ENCODE measurements at places on chromosomes 4 and X.

- DNase-seq: no peak
Observed at GRCh38 chrX:148976571-148977400, 476.4 kb downstream of the AFF2 start.

GRCh38 chrX:129323115-129323514 lies 200.2 kb downstream of the SMARCA1 start:
- no peak for DNase-seq

GRCh38 chr4:109730619-109731545 lies 1.0 kb upstream of the PLA2G12A start:
- DNase-seq: peak; percentile 37

DNA sequence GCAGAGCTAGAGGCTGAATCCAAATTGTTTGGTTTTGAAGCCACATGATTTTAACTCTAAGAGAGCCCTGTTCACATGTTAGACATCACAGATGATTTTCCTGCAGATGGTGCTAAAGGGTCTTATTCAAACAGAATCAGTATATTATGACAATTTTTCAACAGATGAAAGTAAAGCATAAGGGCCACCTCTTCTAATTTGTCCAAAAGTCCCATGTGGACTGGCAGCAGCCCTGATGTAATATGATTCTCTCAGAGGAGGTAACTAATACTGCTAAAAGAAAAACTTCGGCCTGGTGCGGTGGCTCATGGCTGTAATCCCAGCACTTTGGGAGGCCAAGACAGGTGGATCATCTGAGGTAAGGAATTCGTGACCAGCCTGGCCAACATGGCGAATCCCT lies 26.0 kb upstream of the SETD7 start:
- no peak for DNase-seq

DNA sequence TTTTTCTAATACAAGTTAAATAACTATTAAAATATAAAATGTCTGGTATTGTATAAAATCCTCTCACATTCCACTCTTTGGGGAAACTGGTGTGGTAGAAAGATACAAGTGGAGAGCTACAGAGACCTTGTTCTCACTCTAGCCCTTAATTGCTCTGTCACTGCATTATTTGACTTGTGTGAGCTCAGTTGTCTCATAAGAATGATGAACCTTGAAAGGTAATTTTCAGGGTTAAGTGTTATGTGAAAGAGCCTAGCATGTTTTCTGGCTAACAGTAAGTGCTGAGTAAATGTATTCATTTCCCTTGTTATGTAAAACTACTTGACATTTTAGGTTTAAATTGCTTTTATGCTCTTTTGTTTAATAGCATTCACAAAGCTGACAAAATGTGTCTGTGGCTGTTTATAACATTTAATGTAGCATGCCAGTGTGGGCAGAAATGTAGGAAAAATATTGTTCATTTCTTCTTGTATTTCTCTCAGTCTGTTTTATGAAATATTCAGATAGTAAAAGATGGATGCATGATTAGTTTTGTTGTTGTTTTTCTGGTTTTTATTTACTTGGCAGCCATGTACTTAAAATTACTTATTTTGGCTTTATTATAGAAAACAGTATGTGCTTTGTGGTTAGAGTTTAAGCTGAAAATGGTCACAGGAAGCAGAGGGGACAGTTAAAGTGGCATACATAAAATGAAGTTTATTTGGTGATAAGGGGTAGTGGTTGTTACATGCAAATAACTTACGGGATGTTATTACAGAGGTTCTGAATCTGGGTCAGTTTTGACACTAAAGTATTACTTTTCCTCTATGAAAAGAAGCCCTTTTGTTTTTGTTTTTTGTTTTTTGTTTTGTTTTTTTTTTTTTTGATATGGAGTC lies 29.2 kb downstream of the SLAIN2 start:
- DNase-seq: no peak

GRCh38 chr4:24662056-24662455 lies 77.7 kb upstream of the DHX15 start:
- no peak for DNase-seq

DNA sequence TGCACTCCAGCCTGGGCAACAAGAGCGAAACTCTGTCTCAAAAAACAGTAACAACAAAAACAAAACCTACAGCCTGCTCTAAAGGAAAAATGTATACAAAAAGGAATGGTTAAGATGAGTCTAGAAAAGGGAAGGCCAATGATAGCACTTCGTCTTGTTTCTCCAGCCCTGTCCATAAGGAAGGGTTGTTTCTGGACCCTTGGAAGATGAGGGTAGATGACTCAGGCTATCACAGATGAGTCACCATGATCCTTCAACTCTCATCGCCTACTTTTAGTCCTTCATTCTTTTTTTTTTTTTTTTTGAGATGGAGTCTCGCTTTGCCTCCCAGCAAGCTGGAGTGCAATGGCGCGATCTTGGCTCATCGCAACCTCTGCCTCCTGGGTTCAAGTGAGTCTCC lies 8.8 kb downstream of the PLA2G12A start:
- DNase-seq: no peak

DNA sequence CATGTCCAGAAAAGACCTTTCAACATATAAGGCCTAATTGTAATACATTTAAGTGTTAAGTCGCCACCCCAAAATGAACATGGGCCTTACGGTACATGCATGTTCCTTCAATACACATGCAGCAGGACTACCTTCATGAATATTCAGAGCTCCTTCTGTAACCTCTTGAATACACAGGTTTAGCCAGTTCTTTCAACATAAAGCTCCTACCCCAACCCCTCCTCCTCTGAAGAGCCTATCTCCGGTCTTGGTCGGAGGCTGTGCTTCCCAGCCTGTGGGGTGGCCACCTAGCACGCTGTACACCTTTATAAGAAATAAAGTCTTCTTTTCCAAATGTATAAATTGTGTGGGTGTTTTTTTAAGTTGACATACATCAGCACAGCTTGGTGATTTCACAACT lies 28.3 kb downstream of the NPY5R start:
- DNase-seq: no peak

- peak; percentile 31 for DNase-seq
Observed at GRCh38 chr4:164446516-164446915, 307.4 kb upstream of the SMIM31 start.

Measured in retinal pigment epithelial cell (primary cell).